ENCODE measurements at places on chromosomes 1 and 21. TPM values are rescaled to one million over a fixed set of nuclear protein-coding genes. Genes with fewer than 3 reads are reported as not detected.

SYNC gene
- total RNA-seq = 30.4 TPM

HUNK gene
- 6.7 TPM for total RNA-seq

CD1C gene
- 2.1 TPM for total RNA-seq

RHOU gene
- total RNA-seq = 43.6 TPM

S100A2 gene
- total RNA-seq = not detected

CD247 gene
- 3.4 TPM for total RNA-seq

CD52 gene
- total RNA-seq = 5.3 TPM

AGT gene
- total RNA-seq = 0.60 TPM

EPHA8 gene
- not detected for total RNA-seq

MCOLN3 gene
- total RNA-seq = not detected

TRNAU1AP gene
- total RNA-seq = 6.8 TPM

S100A8 gene
- not detected for total RNA-seq

HSPB7 gene
- total RNA-seq = 63.1 TPM

MYOG gene
- total RNA-seq = not detected

F13B gene
- total RNA-seq = not detected

HCRTR1 gene
- not detected for total RNA-seq

C1orf210 gene
- total RNA-seq = 51.8 TPM

TRIM45 gene
- total RNA-seq = 3.5 TPM

ZSWIM5 gene
- total RNA-seq = 38.2 TPM

TTLL7 gene
- 4.5 TPM for total RNA-seq

TNFAIP8L2 gene
- total RNA-seq = 2.0 TPM

C1QC gene
- 21.7 TPM for total RNA-seq

CLIC6 gene
- total RNA-seq = 3.7 TPM

KCNK2 gene
- not detected for total RNA-seq

TMEM50B gene
- total RNA-seq = 107 TPM

PYHIN1 gene
- 1.5 TPM for total RNA-seq

FCAMR gene
- total RNA-seq = 2.4 TPM

RAB7B gene
- not detected for total RNA-seq

LAX1 gene
- not detected for total RNA-seq

KRTAP15-1 gene
- not detected for total RNA-seq

FAM3B gene
- total RNA-seq = 5.7 TPM

PAQR6 gene
- total RNA-seq = 3.1 TPM

OR2M3 gene
- total RNA-seq = not detected

CRYAA gene
- not detected for total RNA-seq

HHIPL2 gene
- 0.41 TPM for total RNA-seq

HNRNPCL2 gene
- not detected for total RNA-seq

CA6 gene
- total RNA-seq = not detected

TMEM59 gene
- 124 TPM for total RNA-seq

NBPF4 gene
- total RNA-seq = not detected

PIGR gene
- total RNA-seq = 3,370 TPM

DCST2 gene
- 1.9 TPM for total RNA-seq

Measured in transverse colon (tissue), 4 donors.